Uterine smooth muscle cell (primary cell): ENCODE measurements at places on chromosomes 12 and 14. TPM values are rescaled to one million over a fixed set of nuclear protein-coding genes. Genes with fewer than 3 reads are reported as not detected.

Gene SLC17A8
- 0.12 TPM in 1 of 2 replicates, not detected in the other for total RNA-seq

Gene CCDC38
- not detected in 2 replicates for total RNA-seq

Gene PLEKHG7
- not detected in 2 replicates for total RNA-seq

Gene KRT74
- total RNA-seq: not detected in 2 replicates

Gene LPAR5
- total RNA-seq: 0.12 TPM in 1 of 2 replicates, not detected in the other

Gene POTEG
- total RNA-seq: not detected in 2 replicates
